ENCODE measurements at places on chromosomes 4 and X.

GRCh38 chr4:40550948-40551462 is 78.7 kb downstream of the RBM47 start:
- no peak for DNase-seq

- DNase-seq = no peak
Measured at GRCh38 chrX:16124201-16124600, 836 bp downstream of the GRPR start.

DNA sequence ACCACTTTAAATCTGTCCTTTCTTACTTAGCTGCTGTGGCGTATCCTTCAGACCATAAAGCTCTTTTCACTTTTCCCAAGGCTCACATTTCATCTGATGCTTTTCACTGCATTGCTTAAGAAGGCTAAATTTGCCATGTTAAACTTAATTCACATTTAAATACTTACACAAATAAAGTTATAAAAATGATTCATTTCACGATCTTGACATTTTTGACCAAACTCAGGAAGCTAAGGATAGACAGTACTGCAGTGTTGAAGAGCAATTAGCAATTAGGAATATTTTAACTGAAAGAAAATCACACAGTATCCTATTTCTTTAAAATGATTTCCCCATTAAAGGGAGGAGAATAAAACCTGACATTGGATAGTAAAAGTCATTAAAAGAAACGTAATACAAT is 1038.6 kb downstream of the STPG2 start:
- DNase-seq = no peak

DNA sequence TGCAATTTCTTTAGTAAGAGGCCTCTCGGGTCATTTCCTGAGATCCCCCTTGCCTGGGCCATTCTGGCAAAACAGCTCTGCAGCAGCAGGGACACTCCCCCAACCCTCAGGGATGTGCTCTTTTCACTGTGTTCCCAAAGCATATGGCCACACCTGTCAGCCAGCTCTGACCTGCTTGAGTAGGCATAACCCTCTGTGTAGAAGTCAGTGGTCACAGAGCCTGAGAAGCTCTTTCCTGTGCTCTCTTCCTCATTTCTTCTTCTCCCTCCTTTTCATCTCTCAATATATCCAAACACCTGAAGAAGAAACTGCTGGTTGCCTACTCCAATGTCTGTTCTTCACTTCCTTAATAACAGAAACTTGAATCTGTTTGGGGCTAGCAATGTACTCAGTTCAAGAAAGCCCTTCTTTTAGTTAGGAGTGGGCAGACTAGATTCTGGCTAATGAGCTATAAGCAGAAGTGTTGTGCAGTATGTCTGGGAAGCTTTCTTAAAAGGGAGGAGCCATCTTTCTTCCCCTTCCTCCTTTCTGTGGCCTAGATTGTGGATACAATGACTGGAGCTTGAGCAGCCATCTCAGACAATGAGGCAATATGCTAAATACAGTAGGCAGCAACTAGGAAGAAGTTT is 73.3 kb downstream of the PRPS1 start:
- DNase-seq = no peak

- DNase-seq = no peak
Measured at GRCh38 chr4:42302348-42302747, 94.9 kb upstream of the SHISA3 start.

- DNase-seq = no peak
Measured at GRCh38 chr4:129916991-129917390, 821.0 kb downstream of the C4orf33 start.

DNA sequence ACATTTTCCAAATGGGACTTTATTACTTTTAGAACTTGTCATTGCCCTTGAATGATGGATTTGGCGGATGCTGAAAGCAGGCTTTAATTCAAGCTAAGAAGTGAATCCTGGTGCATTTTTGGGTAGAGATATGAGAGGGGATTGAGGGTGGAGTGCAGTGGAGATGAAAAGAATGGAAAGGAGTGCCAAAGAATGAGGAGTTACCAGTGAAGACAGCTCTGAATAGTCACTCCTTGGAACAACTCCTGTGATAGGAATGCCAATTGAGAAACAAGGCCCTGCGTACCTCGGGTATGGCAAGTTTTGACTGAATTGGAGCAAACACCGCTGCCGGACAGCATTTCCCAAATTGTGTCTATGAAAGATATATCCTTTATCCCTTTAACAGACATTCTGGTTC is 36.5 kb upstream of the ETNPPL start:
- DNase-seq = no peak

GRCh38 chr4:95417531-95417930 is 131.2 kb downstream of the UNC5C start:
- no peak for DNase-seq

DNA sequence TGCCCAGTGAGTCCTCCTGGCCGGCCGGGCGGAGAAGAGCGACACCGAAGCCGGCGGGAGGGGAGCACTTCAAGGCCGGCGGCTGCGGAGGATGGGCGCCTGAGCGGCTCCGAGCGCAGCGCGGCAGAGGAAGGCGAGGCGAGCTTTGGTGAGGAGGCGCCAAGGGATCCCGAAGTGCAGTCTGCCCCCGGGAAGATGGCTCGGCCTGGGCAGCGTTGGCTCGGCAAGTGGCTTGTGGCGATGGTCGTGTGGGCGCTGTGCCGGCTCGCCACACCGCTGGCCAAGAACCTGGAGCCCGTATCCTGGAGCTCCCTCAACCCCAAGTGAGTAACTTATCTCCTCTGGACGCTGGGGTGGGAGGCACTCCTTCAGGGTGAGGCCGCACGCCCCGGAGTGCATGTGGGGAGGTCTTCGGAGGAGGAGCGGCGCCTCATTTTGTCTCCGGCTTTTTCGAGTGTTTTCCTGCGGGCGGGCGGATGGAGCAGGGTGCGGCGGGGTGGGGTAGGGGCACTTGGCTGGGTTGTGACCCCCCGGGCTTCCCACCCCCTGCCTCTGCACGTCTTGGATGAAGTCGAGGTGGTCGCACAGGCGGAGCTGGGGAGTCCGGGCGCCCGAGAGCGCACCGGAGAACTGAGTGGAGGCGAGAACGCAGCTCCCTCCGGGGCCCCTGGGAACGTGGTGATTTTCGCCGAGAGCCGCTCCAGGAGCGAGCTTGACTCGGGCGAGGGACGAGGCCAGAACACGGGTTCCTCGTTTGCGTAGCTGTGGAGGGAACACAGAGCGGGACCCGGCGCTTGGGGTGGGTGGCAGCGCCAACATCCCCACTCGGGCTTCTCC is 979 bp downstream of the EFNB1 start:
- no peak for DNase-seq

GRCh38 chr4:101774807-101775206 is 15.7 kb upstream of the BANK1 start:
- no peak for DNase-seq

DNA sequence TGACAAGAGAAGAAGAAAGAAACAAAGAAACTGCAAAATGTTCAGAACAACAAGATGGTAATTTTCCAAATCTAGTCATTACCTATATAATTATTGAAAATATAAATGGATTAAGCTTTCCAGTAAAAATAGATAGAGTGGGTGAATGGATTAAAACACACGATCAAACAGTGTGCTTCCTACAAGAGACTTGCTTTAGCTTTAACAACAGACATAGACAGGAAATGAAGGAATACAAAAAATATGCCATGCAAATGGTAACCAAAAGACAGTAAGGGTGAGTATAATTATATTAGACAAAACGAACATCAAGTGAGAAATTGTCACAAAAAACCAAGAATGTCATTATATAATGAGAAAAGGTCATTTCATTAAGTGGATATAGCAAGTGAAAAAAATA is 842.8 kb downstream of the CCSER1 start:
- no peak for DNase-seq

GRCh38 chr4:143273160-143273917 is 63.3 kb upstream of the GAB1 start:
- no peak for DNase-seq

GRCh38 chrX:42943051-42943974 is 165.3 kb upstream of the PPP1R2C start:
- no peak for DNase-seq

DNA sequence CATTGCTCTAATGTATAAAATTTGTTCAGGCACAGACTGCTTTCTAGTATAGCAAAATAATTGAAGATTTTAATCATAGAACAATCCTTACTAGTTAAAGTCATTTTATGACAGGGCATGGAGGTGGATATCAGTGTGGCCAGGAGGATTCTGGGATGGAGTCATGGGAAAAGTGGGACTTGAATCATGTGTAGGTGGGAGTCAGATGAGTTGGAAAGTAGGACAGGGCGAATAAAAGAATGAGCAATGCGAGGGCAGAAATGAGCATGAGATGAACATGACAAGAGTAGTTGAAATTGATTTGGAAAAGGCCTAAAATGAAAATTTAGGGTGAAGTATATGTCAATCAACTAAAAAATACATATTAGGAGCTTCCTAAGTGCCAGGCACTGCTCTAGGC is 7.2 kb upstream of the SDAD1 start:
- no peak for DNase-seq

GRCh38 chr4:14744346-14744745 is 257.9 kb upstream of the CPEB2 start:
- no peak for DNase-seq

GRCh38 chrX:38847206-38847902 is 46.1 kb downstream of the MID1IP1 start:
- no peak for DNase-seq

DNA sequence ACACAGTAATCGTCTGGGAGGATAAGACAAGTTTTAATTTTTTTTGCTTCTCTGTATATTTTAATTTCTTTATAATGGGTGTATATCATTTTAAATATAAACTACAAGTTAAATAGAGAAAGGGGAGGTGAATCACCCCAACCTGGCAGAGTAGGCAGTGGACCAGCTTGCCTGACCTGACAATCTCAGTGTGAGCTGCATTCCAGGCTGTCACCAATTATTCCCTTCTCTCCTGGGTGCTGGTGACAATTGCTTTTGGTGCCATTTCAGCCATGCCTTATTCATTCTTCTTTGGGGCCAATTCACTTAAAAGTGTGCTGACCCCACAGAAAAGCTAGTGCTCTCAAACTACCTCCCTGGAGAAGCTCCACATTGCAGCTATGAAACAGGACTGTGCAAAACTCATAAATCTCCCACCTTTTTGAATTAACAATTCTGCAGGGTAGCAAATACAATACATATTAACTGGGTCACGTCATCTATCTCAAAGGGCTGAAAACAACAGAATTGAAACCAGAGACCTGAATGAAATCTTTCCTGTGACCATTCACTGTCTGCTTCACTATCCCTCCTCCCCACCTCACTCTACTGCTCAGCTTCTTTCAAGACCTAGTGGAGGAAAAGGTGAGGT is 359.0 kb downstream of the HS3ST1 start:
- DNase-seq = no peak

DNA sequence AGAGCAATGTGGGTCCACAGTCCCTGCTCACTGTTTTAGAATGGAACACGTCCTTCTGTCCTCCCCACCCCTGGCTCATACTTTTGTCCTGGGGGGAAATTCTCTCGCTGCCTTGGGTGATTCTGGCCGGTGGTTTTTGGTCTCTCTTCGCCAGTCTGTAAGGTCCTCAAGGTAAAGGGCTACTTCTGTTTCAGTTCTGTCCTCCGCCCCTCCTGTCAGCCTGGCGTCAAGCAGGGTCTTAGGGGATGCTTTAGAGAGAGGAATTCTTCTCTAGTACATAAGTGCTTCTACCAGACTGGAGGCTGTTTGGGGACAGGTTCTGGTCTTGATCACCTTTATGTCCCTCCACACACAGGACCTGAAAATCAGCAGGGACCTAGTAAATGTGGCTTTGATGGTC is 617 bp upstream of the MRFAP1L1 start:
- no peak for DNase-seq

DNA sequence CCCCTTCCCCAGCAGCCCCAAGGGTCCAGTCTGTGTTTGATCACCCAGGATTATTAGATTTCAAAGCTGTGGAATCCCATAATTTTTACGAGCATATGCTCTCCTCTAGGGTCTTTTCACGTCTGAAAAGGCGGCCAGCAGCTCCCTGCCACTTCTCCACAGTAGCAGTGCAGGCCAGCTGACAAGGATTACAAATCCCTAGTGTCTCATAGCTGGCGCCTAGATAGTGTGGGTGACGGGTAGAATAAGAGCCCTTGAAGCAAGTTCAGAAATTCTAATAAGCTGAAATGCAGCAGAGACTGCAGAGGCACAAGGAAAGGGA is 79.4 kb downstream of the RLIM start:
- no peak for DNase-seq

GRCh38 chrX:150084496-150085229 is 146.4 kb upstream of the EOLA2 start:
- no peak for DNase-seq

DNA sequence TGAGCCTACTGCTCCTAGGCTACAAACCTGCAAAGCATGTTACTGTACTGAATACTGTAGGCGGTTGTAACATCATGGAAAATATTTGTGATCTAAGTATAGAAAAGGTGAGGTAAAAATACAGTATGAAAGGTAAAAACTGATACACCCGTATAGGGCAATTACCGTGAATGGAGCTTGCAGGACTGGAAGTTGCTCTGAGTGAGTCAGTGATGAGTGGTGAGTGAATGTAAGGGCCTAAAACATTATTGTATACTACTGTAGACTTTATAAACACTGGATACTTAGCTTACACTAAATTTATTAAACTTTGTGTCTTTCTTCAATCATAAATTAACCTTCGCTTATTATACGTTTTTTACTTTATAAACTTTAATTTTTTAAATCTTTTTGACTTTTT is 3.7 kb downstream of the KIF4A start:
- DNase-seq = no peak

DNA sequence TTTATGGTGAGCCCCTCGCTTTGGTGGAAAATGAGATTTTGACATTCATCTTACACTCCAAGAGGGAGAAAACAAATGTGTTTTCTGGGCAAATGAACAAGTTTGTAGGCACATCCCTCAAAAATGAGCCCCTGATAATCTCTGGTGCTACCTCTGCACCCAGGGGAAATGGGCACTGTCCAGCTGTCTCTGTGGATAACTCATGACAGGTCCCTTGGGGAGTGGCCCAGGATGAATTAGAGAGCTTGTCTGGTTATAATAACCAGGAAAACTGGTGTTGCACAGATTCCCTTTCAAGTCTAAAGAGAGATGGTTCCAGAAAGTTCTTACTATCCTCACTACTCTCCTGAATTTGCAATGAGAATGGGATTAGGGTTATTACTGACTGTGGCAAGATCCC is 7.5 kb downstream of the RASL11B start:
- DNase-seq = no peak

DNA sequence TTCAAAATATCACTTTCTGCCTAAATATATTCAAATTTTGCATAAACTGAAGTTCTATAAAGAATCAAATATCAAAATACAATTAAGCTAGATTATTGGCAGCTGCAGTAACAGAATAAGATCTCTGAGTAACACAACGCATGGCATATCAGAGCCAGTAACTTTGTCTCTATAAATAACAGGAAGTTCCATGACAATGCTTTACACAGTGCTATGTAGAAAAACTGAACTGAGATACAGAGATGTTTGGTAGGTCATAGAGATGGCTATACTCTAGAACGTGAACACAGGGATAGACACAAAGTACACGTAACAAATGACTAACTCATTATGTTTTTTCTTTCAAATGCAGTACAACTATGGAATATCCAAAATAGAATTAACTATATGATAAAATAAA is 18.2 kb downstream of the UBE2D3 start:
- DNase-seq = no peak

All from activated CD4-positive, alpha-beta T cell treated with anti-CD3 and anti-CD28 coated beads, Interleukin-2, amount 50 U/mL, for 48 hours (primary cell).